ENCODE measurements at places on chromosomes 1 and 21.

DNA sequence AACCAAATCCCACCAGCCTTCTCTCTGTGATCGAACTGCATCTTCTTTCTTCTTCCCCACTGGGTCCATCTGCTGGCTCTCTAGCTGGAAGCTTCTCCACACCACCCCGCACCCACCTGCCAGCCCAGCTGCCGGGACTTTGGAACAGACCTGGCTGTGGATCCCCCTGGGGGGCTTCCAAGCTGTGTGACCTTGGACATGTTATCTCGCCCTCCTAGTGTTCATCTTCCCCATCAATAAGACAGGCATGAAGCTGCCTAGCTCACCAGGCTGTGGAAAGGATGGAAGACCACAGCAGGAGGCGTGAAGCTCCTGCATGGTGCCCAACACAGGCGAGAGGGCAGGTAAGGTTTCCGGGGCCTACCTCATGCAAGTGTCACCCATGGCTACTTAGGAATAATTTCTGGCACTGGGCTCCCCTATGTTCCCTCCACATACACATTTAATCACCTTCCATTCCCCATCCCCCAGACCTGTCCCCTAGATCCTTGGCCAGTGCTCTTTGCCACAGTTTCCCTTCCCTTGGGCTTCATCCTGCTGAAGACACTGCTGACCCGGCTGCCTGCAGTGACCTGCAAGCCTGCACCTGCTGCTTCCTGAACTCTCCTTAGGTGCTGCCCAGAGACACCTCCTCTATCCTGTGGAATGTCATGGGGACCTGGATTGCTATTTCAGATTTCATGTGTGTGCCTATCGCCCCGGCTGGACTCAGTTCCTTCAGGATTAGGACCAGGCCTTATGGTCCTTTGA, 13.2 kb upstream of the C2CD2 start:
- DNase-seq: no peak

DNA sequence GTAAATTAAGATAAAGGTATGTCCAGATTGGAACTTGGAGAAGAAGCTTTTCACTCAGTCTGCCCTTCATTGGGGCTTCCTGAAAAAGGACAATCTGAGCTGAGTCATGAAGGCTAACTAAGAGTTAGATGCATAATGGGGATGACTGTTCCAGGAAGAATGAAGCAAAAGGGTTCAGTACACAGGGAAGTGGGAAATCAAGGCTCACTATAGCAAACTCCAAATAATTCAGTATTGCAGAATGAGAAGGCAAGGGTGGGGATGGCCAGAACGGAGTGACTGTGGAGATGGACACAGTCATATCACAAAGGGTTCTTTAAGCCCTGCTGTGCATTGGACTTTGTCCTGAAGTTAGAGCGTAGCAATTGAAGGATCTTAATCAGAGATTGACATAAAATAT, 158.3 kb downstream of the FGGY start:
- DNase-seq: no peak

DNA sequence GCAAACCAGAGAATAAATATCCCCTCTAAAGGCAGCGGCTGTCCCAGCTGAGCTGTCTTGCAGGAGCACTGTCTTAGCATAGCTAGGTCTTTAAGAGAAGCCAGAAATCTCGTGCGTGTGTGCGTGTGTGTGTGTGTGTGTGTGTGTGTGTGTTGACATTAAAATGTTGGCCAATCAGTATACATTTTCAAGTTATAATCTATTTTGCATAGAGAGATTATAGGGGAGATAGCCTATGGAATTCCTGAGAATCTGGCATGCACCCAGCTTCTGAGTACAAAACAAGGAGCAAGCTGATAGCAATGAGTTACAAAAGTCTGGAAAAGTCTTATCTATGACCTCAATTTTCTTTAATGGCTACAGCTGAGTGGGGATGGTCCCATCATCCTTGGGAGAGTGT, 17.7 kb downstream of the METTL13 start:
- DNase-seq: no peak

DNA sequence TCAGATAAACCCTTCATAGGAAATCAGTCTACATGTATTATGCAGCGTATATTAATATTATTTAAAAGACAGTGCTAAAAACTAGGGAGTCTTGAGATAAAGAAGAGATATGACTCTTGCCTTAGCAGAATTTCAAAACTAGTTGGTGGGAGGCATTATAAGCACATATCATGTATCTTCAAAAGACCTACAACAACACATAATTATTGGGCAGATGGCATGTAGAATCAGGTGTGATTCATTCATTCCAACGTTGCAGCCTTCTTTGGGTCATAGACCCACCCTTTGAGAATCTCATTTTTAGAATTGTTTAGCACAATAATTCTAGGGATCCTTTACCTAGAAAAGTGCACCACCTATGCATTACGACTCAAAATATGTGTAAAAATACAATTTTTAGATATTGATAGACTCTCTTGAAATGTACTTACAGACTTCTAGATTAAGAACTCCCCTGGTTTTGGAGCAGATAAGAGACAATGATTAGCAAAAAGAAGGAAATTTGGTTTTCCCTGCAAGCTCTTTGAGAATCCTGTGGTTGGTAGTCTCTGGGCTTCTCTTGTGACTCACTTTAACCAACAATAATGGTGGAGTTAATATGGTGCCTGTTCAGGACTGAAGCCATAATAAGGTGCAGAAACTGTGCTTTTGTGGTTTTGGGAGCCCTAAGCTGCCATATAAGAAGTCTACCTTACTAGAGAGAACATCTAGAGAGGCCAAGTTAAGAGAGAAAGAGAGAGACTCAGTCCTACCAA, 85.3 kb upstream of the RGS4 start:
- no peak for DNase-seq

DNA sequence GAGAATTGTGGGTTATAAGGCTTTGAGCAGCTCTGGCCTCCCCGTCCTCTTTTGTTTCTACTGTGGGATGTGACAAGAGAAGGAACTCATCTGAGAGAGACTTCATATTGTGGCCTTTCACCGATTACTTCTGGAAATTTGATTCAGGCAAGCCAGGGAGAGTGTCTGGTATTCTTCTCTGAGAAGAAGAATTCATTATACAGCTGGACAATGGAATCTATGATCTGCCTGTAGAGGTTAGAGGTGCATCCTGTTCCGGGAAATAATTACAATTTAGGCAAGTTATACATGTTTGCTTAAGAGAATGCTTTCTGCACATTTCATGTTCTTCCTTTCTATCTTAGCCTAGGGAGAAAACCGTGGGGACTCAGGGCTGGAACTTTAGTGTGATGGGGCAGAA, 12.8 kb upstream of the RNU1-2 start:
- DNase-seq: no peak

DNA sequence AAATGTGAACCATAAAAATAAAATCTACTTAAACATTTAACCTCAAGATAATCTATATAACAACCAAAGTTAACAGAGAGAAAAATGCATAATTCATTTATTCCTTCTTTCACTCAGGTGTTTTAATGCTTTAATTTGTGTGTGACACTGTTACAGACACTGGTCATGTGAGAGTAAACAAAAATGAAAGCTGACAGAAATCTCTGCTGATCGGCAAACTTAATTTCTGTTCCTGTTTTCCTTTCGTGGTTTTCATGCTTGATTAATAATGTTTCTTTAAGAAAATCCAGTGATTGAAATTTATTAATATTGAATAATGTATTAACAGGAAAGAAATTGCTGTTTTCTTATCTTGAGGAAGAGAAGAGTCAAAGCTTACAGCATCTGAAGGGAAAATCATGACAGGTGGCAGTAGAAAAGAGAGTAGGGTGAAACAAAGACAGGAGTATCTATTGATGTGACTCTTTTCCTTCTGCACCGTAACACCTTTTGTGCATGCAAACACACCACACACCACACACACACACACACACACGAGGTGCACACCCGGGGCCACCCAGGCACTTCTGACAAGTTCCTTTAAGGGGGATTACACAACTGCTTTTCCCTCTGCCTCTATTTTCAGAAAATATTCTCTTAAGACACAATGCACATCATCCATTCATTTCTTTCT, 1.6 kb downstream of the OR2AK2 start:
- DNase-seq: no peak

- DNase-seq: no peak
Observed at GRCh38 chr1:205986292-205986691, 16.9 kb downstream of the RAB7B start.

- DNase-seq: no peak
Observed at GRCh38 chr1:43994071-43994470, 2.7 kb downstream of the CCDC24 start.

- no peak for DNase-seq
Observed at GRCh38 chr21:41387042-41387819, 25.4 kb downstream of the MX2 start.

GRCh38 chr1:154970631-154971340, at the start of gene SHC1:
Gene SHC1 (minus strand): TSS chr1:154970747. CDS start chr1:154970526, 221 bp downstream.
- peak; percentile 35 for DNase-seq

DNA sequence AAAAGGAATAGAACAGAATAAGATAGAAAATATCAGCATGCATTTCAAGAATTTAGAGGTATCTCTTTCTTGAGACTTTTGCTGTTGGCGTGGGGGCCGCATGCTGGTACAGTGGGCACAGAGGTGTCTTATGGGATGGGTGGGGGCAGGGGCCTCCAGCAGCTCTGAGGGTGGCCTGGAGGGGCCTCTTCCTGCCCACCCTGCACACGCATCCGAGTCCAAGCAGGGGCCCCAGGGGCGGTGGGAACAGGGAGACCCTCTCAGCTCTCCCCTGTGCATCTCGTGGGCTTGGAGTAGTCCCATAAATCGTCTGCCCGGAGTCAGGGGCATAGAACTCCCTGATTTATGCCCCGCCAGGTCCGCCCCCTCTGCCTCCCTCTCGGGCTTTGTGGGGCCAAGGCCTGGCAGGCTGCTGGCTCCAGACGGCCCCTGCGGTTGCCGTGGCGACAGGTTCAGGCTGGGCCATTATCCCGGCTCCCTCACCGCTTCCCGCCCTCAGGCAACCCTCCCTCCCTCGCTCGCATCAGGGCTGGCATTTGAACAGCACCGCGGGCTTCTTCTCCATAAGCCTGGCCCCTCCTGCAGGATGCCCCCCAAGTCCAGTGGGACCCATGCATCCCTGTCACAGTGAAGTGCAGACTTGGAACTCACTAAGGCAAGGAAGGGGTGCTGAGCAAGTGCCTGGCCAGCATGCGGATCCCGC, 133.2 kb upstream of the ZBTB40 start:
- DNase-seq: no peak

- DNase-seq: no peak
Observed at GRCh38 chr1:174788981-174789380, 210.8 kb upstream of the CACYBP start.

GRCh38 chr1:58971629-58972140, 187.8 kb upstream of the JUN start:
- no peak for DNase-seq

- no peak for DNase-seq
Observed at GRCh38 chr1:154964359-154964758, 2.8 kb upstream of the PYGO2 start.

GRCh38 chr1:41608211-41608610, 123.7 kb upstream of the EDN2 start:
- no peak for DNase-seq

GRCh38 chr1:153903841-153904455, 18.8 kb downstream of the GATAD2B start:
- DNase-seq: no peak

DNA sequence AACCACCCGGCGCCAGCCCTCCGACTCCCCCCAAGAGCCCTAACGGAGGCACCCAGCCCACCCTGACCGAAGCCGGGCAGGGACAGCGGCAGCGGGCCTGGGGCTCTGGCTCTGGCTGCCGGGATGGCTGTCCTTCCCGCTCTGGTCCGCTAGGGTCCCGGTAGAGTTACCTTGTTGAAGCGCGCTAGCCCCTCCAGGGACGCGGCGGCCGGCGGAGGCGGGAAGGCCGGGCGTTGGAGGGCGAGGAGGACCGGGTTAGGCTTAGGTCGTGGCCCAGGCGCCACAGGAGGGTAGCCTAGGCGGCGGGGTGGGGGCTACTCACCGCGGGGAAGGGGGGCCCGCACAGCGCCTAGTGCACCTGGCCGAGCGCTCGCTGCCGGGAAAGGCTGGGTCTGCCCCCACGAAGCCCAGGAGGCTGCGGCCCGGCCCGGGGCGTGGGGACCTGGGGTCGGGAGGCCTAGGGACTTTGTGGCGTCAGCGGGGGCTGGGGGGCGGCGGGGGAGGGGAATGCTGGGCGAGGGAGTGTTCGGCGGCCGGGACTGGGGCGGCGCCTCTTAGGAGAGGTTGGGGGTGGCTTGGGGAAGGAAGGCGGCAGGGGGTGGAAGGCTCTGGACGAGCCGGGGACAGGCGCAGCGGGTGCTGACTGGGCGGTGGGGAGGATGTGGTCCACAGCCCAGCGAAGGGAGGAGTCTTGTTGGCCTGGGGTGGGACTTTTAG, at the start of gene TRIM17:
Gene TRIM17, minus strand, starts transcription at position 645 of the 717 bp plus-strand sequence. CDS start 1,789 bp downstream, outside the sequence.
- peak; percentile 40 for DNase-seq

GRCh38 chr1:240344918-240345317, 253.2 kb downstream of the FMN2 start:
- no peak for DNase-seq

- DNase-seq: no peak
Observed at GRCh38 chr1:39685071-39685470, 6.2 kb downstream of the HPCAL4 start.

- no peak for DNase-seq
Observed at GRCh38 chr1:237838904-237839534, 51.7 kb downstream of the ZP4 start.

DNA sequence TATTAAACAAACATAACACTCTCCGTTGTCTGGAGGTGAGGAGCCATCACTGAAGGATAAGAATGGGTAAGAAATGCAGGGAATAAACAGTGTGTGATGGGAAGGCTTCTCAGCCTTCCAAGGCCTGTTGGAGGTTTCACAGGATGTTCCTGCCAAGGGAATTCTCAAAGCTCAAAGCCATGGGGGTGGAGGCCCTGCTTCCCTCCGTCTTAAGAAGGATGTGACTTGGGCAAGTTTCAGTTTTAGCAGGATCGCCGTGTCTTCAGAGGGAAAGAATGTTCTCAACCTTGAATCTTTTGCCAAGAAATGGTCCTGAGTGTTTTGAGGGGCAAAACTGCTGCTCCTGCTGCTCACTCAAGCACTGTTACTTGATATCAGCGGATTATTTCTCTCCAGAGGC, 41.7 kb upstream of the IL20 start:
- no peak for DNase-seq

All from activated CD4-positive, alpha-beta T cell treated with anti-CD3 and anti-CD28 coated beads, Interleukin-2, amount 50 U/mL, for 1 hour (primary cell).